NCI-H1092 (cell line): ENCODE measurements at places on chromosomes 11 and 22.

DNA sequence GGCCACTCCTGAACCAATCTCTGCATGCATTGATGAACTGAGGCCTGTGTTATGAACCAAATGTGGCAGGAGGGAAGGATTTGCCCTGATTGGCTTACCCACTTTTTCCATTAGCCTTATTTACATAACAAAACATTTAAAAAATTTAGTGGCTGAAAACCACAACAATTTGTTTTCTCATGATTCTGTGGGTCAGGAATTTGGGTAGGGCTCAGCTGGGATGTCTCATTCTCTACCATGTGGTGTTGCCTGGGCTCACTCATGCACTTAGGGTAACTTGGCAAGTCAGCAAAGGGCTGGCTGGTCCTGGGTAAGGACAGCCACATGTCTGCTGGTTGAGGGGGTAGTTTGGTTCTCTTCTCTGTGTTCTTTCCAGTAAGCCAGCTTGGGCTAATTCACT is 35.1 kb upstream of the CYP2R1 start:
- DNase-seq, result no peak

GRCh38 chr11:83002053-83002452 is 69.6 kb downstream of the RAB30 start:
- DNase-seq, result no peak

GRCh38 chr11:121535129-121535796 is 82.5 kb upstream of the SORL1-AS1 start:
- DNase-seq, result peak; percentile 30

- DNase-seq, result no peak
These were observed 101.7 kb downstream of the MORC2 start for GRCh38 chr22:30866811-30867271.
